Tibial nerve (tissue), 4 donors: ENCODE measurements at places on chromosomes 12 and 14.

DNA sequence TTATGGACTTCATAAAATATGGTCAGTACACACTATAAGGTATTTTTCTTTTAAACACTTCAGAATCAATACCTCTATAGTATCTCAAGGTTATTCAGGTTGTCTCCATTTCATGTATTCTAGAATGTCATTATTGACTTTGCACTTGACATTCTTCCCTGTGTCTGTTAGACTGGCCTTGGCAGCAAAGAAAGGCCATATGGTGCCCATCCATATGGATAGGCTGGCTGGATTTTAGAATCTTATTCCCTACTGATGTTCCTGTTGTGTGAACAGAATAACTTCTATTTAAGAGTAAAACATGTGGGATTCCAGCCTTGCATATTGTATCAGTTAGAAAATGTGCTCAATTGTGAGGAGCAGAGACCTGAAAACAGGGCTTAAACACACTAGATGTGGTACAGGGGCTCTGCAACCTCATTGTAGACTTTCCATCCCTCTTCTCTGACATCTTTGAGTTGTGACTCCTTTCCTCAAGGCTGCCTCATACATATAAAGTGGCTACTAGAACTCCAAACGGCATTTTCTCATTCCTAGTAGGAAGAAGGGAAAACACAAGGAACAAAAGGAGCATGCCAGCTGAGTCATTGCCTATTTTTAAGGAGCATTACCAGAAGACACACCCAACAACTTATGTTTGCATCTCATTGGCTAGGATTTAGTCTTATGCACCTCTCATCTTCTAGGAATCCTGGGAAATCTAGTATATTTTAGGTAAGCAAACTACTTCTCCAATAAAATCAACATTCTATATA, 221.2 kb upstream of the TMPO start:
- H3K27ac ChIP-seq, result no peak overlapping the region
- no peaks in the 10 kb centered on the region for H3K4me1 ChIP-seq
- no peak overlapping the region for H3K4me3 ChIP-seq
- H3K27me3 ChIP-seq, result no peaks in the 10 kb centered on the region

DNA sequence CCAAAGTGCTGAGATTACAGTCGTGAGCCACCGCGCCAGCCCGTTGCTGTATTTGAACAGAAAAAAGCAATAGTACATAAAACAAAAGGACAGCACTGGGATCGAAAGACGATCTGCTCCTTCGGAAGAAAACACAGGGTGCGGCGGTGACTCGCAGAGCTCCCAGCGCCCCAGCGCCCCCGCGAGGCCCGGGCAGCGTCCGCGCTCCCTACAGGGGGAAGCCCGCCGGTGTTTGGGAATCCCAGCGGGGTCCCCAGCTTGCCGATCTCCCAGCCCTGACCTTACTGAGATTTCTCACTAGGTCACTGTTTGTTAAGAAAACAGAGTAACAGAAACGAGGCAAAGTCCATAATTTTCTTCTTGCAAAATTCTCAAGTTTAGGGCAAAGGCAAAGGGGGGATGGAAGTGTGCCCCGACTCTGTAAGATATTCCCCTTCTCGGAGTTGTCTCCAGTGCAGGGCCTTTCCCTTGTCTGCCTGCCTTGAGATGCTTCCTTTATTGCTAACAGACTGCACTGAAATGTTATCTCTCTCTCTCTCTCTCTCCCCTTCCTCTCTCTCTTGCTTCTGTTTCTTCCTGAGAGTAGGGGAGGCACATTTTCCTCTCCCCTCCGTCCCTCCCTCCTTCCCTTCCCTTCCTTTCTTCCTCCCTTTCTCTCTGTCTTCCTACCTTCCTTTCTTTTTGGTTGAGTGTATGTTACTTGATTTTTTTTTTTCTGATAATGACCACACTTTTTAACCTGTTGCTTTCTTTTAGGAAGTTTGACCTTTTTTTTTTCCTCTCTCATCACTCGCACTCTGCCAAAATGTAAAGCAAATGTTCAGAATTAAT, 91.9 kb downstream of the TMEM30B start:
- H3K4me1 ChIP-seq, result peaks cover 51% of the 10 kb centered on the region
- no peaks in the 10 kb centered on the region for H3K27me3 ChIP-seq
- peak overlapping the region; percentile 83 for H3K27ac ChIP-seq

DNA sequence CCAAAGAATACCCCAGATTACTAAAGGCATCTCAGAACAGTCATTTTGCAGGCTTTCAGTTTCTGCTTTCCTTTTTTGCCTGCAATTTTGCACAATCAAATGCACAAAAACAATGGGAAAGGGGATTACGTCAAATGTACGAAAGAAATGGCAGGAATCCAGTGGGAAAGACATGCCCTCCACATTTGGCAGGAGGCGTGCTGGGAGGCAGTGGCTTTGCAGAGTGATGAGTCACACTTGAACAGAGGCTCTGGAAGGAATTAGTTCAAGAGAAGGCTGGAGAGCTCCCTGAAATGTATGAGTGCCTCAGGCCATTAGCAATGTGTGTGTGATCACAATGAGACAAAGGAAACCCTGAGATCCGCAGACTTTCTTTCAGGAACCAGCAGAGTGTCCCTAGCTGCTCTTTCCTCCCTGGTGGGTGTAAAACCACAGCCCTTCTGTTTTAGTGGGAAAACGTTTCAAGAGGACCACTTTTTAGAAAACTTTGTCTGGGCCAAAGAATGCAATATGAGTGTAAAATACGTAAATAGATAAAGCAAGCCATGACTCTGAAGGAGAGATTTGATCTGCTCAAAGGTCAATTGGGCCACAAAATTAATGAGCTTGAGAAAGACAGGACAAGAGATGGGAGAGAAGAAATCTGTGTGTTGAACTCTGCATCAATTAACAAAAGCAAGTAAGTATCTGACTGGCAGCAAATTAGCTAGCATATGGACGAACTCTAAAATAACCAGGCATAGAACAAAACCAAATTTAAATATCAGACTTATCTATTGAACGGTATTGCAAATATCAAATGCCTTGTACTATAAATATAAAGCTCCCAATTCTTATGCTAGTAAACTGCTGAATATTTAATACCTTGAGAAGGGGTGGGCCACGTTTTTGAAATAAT, 155.4 kb upstream of the PDE3A start:
- H3K36me3 ChIP-seq, result no peaks in the 10 kb centered on the region
- H3K27ac ChIP-seq, result peak overlapping the region; percentile 81
- H3K4me3 ChIP-seq, result no peak overlapping the region
- H3K27me3 ChIP-seq, result no peaks in the 10 kb centered on the region
- DNase-seq, result peak; percentile 69

DNA sequence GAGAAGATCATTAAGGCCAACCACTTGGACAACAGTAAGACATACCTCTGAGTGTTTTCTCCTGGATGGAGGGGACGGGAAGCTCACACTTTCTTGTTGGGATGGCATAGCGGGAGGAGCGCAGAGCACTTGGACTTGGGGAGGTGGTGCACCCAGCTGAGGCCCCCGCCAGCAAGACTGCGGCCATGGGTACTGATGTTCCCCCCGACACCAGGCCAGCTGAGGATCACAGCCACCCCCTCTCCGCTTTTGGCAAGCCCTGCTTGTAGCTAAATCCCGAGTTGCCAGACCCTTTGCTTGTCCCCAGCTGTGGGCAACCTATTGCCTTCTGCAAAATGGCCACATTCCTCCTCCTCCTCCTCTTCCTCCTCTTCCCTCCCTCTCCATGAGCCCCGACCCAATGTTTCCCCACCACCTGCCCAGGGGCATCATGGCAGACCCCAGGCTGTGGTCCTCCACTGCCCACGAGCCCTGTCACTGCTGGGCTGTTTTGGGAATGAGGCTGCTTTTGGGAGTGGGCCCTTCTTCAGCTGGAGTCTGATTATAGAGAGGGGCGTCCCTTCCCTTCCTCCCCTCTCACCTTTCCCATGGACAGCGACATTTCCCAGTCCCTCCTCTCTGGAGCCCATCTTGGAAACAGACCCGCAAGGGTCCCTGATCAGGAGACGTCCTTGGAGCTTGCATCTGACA, 62.8 kb downstream of the PRMT8 start:
- H3K27ac ChIP-seq, result no peak overlapping the region
- no peaks in the 10 kb centered on the region for H3K4me1 ChIP-seq
- no peaks in the 10 kb centered on the region for H3K27me3 ChIP-seq
- DNase-seq, result no peak
- no peaks in the 10 kb centered on the region for H3K36me3 ChIP-seq

DNA sequence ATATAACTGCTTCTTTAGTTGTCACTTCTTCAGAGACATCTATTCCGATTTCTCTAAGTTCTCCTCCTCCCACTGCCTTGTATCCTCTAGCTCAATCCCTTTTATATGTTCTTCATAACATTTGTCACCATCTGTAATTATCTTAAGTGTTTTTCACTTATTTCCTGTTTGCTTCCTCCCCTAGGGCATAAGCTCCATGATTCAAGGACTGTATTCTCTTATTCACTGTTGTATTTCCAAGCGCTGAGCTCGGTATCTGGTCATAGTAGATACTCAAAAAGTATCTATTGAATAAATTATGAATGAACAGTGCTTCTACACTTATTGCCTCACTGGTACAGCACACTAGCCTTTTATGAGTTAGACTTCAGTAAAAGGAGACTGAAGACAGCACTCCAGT, 109.0 kb upstream of the TMPO start:
- no peaks in the 10 kb centered on the region for H3K36me3 ChIP-seq
- no peaks in the 10 kb centered on the region for H3K4me1 ChIP-seq
- no peaks in the 10 kb centered on the region for H3K27me3 ChIP-seq
- no peak for DNase-seq
- H3K27ac ChIP-seq, result no peak overlapping the region
- H3K4me3 ChIP-seq, result no peak overlapping the region

GRCh38 chr12:39327510-39327909, 115.4 kb downstream of the KIF21A start:
- no peaks in the 10 kb centered on the region for H3K4me1 ChIP-seq
- no peak for DNase-seq
- H3K36me3 ChIP-seq, result no peaks in the 10 kb centered on the region
- H3K27me3 ChIP-seq, result no peaks in the 10 kb centered on the region

GRCh38 chr12:104895415-104895814, 62.7 kb downstream of the SLC41A2 start:
- no peak for DNase-seq
- no peaks in the 10 kb centered on the region for H3K27me3 ChIP-seq
- no peaks in the 10 kb centered on the region for H3K36me3 ChIP-seq
- H3K27ac ChIP-seq, result no peak overlapping the region

DNA sequence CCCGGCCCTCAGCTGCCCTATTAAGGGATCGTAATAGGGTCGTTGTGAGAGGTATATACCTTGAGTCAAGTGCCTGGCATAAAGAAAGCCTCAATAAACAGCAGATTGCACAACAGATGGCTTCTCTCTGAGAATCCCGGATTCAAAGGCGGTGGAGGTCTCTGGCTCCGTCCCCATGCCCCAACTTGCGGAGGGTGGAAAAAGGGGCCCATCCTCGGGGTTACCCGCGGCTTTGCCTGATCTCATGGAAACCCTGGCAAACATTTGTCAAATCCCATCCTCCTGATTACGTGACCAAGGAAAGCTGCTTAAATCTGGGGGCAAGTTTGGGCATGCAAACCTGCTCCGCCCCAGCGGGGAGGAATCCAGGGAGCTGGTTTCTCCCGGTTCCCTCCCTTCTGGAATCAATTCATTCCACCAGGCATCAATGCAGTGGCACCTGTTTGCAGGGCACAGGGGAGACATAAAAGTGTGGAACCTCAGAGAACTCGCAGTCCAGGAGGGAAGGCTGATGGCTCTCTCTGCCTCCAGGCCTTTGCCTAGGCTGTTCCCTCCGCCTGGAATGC, 12.3 kb downstream of the TRPV4 start:
- H3K27me3 ChIP-seq, result no peaks in the 10 kb centered on the region
- H3K4me3 ChIP-seq, result no peak overlapping the region
- H3K27ac ChIP-seq, result no peak overlapping the region
- DNase-seq, result no peak
- H3K36me3 ChIP-seq, result no peaks in the 10 kb centered on the region

GRCh38 chr12:42969355-42969754, 379.8 kb upstream of the PRICKLE1 start:
- H3K36me3 ChIP-seq, result no peaks in the 10 kb centered on the region
- no peak overlapping the region for H3K4me3 ChIP-seq
- H3K27me3 ChIP-seq, result no peaks in the 10 kb centered on the region
- H3K27ac ChIP-seq, result no peak overlapping the region
